Stimulated activated CD8-positive, alpha-beta memory T cell treated with anti-CD3 and anti-CD28 coated beads, Interleukin-7, amount 100 ng/mL, for 1 hour (primary cell): ENCODE measurements at places on chromosomes 4 and X.

- no peak for DNase-seq
Observed at GRCh38 chr4:89303814-89304388, 3.7 kb downstream of the GPRIN3 start.

GRCh38 chr4:159021597-159022385 is 81.1 kb upstream of the RAPGEF2 start:
- no peak for DNase-seq

DNA sequence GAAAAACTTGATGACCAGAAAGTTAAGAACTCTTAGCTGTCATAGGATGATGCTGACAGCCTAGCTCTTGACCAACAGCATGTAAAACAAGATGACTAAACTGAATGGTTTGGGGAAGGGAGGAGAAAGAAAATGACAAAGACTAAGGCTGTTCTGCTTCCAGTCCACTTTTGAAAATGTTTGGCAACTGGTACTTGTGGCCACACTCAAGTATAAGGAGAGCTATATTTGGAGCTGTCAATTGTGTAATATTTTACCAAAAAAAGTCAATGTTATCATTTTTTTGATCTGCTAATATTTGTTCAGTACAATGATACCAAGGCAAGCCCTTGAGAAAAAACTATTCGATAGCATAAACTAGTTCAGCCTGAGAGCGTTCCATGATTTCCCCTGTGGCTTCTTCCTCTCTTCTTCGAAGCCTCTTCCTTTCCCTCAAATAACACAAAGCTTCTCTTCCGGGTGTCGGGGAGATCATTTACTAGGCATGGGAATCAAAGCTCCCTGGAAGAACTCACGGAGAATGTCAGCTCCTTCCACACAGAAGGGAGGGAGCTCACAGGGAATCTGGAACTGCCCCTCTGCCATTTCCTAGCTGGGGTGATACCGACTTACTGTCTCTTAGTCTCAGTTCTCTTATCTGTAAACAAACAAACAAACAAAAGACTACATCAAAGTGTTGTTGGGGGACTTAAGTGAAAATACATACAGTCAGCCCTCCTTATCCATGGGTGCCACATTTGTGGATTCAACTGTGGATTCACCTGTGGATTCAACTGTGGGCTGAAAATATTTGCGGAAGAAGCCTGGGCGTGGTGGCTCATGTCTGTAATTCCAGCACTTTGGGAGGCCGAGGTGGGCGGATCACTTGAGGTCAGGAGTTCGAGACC is 82.6 kb downstream of the SCD5 start:
- no peak for DNase-seq

DNA sequence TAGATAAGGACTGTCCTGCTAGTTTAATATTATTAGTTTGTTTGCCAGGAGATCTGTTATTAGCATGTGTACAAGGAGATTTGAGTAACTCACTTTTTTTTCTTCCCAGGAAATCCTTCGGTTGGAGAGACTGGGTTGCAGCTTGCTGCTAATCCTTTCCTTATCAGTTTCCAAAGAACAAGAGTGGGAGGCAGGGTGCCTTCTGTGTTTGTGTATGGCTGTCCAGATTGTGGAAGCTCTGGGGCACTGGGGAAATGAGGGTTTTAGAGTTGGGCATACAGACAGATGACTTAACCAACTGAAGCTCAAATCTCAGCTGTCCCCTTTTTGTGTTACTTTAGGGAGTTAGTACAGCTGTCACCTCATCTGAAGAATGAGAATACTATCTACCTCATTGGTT is 12.6 kb upstream of the SUPT20HL1 start:
- no peak for DNase-seq

- DNase-seq, result no peak
Observed at GRCh38 chrX:121579016-121579760, 531.8 kb downstream of the GLUD2 start.
